WTC11 (cell line): ENCODE measurements at places on chromosomes 16 and 17.

DNA sequence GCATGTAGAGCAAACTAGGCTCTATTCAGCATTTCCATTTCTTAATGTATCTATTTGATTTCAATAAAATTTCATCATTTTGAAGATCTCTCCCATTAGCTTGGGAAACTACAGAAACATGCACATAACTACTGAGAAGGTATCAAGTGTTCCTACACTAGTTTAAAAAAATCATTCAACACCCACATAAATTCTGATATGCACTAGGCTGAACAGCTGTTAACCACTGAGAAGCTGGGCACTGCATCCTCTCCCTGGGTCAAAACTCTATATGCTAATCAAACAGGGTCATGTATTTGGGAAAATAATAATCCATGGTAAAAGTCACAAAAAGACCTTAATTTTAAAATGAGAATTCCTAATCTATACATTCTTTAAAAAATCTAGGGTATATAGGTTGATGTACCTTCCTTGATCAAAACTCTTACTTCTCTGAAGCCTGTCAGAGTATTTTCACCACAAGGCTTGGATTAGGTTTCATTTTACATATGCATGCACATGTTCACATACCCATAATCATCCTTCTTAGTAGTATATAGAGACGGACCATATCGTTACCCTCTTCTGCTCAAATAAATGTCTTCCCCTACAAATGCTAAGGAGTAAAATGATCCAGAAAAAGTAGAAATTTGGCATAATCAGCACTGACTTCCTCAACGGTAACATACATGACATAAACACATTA, 57.2 kb downstream of the KANSL1 start:
- DNase-seq, result no peak

DNA sequence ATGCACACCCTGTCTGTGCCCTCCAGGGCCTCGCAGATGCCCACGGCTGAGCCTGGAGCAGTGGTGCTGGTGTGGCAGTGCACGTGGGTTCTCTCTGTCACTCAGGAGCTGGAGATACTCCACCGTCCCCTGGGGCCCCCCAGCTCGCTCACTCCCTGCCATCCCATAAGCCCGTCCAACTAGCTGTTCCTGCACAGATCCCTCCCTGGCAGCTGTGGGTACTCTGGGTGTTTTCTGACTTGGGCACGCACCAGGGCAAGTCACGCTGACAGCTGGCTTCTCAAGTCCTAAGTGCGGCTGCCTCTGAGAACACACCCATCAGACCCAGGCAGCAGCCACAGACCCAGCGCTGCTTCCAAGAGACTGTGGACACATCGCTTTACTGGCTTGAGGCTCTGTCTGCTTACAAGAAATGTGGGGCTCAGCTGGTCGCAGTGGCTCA, 25.4 kb upstream of the ITGB4 start:
- DNase-seq, result no peak

DNA sequence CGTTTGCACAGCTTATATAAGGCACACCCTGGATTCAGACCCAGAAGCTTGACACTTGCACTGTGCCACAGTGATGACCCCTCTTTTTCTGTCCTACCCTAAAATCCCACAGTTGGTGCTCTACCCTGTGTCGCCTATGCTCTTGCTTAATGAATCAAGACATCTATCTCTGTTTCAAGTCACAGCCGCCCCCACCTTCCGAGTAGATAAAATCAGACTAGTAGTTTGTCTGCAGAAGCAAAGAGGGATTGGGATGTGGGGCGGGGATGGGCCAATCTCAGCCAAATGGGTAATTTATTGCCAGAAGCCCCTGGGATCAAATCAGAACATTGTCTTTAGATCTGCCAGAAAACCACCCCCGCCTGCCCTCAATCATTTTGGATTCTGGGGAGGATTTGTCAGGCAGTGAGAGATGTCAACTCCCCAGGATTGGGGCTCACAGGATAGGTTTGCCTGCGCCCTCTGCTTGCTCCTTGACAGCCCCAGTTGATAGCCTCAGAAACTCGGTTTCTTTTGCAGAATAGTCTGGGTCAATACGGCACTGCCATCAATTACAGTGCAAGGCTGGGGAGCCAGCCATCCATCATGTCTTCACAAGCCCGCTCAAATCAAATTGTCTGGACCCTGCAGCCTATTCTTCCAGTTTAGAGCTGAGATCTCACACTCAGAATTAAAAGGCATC, 520.8 kb downstream of the GRIN2A start:
- DNase-seq, result no peak

DNA sequence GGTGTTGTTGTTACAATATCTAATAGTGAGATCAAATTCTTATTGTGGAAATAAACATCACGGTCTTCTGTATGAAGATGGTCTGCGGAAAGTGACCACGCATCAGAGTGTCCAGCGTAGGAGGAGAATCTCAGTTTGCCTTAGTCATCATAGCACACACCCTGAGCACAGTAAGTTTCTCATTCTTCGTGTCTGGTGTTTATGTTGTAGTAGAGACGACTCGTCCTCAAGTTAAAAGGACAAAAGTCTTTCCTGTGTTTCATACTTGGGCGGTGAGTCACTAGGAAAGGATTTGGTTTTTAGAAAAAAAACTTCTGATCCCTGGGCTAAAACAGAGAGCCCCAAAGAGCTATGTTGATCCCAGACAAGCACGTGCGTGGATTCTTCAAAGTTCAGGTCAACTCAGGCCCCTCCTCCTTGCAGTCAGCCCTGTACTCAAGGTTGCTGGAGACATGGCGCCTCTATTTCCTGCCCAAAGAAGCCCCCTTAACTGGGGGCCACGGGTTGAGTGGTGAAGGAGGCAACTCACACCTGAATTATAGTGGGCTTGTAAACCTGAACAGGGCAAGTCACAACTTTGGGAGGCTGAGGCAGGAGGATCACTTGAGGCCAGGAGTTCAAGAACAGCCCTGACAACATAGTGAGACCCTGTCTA, 170.4 kb downstream of the ZFHX3 start:
- DNase-seq, result no peak

DNA sequence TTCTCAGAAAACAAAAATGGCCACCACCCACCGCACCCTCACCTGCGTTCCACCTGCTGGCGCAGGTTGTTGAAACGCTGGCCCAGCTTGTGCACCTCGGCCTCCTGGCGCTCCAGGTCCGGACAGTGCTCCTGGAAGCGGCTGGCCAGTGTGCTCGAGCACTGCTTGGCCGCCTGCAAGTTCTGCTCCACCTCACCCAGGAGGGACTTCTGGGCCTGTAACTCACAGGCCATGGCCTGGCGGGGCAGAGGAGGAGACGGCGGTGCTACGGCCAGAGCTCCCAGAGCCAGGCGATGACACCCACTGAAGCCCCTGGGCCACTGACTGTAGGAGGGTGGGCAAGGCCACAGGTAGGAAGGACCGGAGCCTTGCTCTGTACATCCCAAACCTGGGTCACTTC, 43.4 kb downstream of the UBN1 start:
- no peak for DNase-seq

DNA sequence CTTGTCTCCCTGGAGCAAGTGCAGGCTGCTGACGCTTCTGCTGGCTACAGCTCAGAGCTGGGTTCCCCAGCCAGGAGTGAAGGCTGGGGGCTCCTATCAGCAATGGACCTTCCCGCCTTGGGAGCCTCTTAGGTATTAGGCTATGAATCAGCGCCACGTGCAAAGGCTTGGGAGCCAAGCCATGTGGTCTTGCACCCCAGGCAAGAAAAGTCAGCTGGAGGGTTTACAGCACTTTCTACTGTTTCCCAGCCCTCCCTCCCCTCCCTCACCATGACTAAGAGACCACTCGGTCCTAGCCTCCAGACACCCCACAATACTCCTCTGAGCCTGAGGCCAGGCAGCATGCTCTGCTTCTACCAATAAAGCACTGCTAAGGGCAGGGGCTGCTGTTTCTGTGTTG, 12.3 kb downstream of the EPX start:
- DNase-seq, result no peak

- DNase-seq, result peak; percentile 33
Measured at GRCh38 chr17:43891851-43892646, 15.3 kb downstream of the MPP2 start.

- no peak for DNase-seq
Measured at GRCh38 chr16:73063854-73064211, 15.9 kb upstream of the ZFHX3 start.

- no peak for DNase-seq
Measured at GRCh38 chr17:50676065-50676975, 31.4 kb downstream of the ANKRD40 start.

- no peak for DNase-seq
Measured at GRCh38 chr17:57994436-57994835, 6.4 kb upstream of the VEZF1 start.

- peak; percentile 63 for DNase-seq
Measured at GRCh38 chr17:27349540-27350021, 55.7 kb downstream of the WSB1 start.

DNA sequence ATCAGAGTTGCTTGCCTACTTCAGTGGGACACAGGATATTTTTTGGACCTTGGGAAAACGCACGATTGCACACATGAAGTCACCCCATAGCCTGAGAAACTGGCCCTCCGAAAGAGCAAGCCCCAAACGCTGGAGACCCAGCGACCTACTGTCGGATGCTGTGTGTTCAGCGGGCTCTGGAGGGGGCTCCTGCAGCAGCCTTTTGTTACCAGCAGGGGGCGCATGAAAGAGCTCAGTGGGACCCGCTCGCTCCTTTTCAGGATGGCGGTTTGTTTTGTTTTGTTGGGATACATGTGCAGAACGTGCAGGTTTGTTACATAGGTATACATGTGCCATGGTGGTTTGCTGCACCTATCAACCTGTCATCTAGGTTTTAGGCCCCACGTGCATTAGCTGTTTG, 28.4 kb downstream of the MYH3 start:
- peak; percentile 66 for DNase-seq

GRCh38 chr17:78822552-78822951, 18.1 kb downstream of the USP36 start:
- no peak for DNase-seq

GRCh38 chr17:7079581-7080455, at the start of gene CLEC10A:
CLEC10A (minus strand) TSS chr17:7080251; CDS start chr17:7078812, 1,439 bp downstream.
- DNase-seq, result no peak

DNA sequence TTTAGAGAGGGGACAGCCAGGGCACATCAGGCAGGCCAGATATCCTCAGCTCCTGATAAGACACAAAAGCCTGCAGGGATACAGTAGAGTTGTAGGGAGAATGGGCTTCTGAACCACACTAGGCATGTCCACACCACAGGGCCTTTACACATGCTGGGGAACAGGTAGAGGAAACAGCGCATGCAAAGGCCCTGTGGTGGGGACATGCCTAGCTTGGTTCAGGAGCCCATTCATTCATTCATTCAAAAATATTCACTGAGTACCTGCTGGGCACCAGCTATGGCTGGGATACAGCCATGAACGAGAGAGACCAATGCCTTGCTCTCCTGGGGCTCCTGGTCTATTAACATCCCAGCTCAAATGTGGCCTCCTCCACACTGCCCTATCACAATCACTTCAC, 4.4 kb downstream of the CPNE2 start:
- no peak for DNase-seq

DNA sequence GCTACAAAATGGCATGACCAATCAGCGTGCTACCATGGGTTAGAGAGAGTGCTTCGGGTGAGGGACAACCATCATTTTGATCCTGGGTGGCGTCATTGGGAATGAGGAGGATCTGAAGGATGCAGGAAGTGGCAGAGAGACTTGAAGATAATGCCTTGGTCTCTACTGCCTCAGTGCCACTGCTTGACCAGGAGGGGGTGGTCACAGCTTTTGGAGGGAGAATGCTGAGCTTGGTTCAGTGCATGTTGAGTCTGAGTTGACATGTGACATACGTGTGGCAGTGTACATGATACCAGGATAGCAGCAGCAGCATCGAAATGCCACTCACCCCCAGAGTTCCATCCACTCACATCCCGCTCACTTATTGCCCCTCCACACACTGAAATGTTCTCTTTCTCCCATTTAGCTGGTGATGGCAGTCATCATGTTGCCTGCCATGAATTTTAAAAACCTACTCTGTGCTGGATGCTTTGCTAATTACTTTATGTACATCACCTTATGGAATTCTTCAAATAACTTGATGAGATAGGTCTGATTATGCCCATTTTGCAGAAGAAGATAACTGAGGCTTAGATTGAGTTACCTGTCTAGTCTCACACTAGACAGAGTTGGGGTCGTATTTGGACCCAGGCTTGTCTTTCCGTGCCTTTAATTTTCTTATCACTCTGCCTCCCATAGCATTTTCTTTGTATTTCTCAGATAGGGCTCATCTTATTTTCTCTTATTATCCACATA, 36.7 kb downstream of the ARSG start:
- DNase-seq, result no peak

DNA sequence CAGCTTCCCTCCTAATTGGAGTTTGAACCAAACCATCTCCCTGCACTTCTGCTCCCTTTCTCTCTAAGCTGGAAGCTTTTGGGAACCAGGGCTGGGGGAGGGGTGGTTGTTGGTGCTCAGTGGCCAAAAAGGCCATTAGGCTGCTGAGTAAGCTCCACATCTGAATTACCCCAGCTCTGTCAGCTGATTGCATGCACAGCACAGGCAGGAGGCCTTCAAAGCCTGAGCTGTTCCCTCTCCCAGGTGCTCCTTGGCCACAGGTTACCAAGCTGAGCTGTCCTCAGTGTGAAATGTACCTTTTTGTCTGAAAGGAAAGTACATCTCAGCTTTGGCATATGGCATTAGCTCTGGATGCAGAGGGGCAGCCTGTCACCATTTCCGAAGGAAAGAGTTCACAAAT, 6.2 kb upstream of the TBKBP1 start:
- DNase-seq, result peak; percentile 42

- DNase-seq, result no peak
Measured at GRCh38 chr16:8087597-8088289, 502.6 kb downstream of the TMEM114 start.

GRCh38 chr16:17474572-17474971, 3.8 kb upstream of the XYLT1 start:
- DNase-seq, result no peak

GRCh38 chr16:2930236-2930635, 18.5 kb downstream of the FLYWCH1 start:
- no peak for DNase-seq

- DNase-seq, result no peak
Measured at GRCh38 chr17:81543339-81543675, 8.8 kb downstream of the FAAP100 start.

- no peak for DNase-seq
Measured at GRCh38 chr16:6428861-6429260, 903.8 kb upstream of the RBFOX1 start.

- DNase-seq, result peak; percentile 30
Measured at GRCh38 chr16:29815032-29815721, 775 bp upstream of the PAGR1 start.

GRCh38 chr17:70661342-70662222, 492.2 kb downstream of the KCNJ2 start:
- no peak for DNase-seq

- DNase-seq, result no peak
Measured at GRCh38 chr17:69485901-69486643, 71.6 kb downstream of the MAP2K6 start.

DNA sequence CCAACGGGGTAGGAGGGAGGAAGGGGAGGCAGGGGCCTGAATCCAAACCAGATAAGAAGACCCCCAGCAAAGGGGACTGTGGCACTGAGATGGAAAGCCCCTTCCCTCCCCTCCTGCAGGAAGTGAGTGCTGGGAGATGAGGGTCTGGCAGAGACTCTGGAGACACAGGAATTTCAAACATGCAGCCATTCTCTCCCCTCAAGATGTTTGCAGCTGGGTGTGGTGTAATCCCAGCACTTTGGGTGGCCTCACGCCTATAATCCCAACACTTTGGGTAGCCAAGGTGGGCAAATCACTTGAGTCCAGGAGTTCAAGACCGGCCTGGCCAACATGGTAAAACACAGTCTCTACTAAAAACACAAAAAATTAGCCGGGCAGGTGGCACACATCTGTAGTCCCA, 33.9 kb upstream of the FAAP100 start:
- DNase-seq, result no peak

- DNase-seq, result no peak
Measured at GRCh38 chr17:60664022-60664421, 13.6 kb upstream of the BCAS3 start.

GRCh38 chr16:17972460-17972943, 364.0 kb downstream of the NPIPA8 start:
- no peak for DNase-seq
